Retinal pigment epithelial cell (primary cell): ENCODE measurements at places on chromosomes 4 and X.
A peak's percentile ranks its signal among the peaks of the same experiment; 100 is the strongest.

DNA sequence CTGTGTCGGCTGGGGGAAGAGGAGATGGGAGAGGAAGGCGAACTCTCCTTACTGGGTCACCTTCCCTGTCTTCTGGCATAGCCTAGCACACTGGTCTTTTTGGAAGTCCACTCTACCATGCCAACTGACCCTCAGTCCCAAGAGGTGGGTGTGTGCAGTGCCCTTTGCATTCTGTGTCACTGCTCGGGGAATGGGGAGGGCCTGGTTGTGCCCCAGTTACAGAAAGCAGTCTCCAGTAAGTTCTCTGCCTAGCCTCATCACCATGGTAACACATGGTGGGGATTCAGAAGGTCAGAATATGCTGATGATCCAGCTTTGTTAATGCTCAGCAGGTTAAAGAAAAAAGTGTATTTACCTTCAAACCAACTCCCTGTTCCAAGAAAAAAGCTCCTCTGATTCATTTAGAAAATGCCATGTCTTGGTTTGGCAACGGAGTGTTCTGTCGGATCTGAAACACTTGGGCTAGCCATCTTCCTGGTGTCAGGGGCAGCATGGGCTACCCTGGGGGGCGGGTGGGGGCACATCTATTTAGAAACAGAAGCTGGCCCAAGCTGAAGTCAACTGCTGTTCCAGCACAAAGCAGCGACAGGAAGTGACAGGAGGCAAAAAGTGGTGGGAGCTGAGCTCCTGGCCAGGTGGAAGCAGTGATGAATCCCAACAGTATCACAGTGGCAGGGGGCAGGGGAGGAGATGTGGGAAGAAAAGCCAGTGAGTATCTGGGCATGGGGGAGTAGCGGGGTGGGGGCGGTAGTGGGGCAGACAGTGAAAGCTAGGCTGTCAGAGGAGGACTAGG, 37.0 kb downstream of the NSG1 start:
- no peak for DNase-seq

DNA sequence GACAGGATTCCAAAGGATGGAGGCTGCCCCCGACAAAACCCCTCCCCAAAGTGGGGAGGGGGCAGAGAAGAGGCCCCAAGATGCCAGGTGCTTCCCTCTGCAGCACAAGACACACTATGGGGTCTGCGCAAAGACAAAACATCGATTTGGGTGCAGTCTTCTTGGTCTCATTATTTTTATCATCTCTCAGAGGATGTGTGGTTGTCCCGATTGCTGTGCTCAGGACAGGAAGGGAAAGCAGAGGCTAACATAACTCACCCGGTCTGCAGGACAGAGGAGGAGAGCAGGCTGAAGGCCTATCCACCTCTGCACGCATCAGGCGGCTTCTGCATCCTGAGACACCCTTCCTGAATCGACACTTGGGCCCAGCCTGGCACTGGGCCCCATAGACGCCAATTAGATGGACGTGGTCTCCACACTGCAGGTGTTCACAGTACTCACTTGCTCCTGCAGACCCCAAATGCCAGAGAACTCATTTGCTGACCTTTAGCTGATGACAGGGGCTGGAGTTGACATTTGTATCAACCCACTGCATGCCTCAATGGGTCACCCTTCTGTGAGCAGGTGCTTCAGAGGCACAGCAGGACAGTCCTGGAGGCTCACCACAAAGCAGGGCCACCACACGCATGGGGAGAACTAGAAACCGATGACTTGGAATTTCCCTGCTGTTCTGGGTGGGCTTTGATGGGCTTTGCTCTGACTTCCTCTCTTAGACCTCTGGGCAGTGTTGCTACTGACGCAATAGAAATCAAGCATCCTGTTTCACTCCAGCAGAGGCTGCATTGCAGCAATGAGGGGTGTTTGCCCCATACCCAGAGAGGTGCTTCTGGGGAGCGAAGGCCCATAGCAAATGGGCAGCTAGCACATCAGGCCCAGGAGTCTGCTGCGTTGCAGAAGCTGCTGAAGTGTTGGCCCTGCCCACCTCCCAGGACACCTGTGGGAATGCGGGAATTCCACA, 96.3 kb upstream of the ENPP6 start:
- DNase-seq = no peak

GRCh38 chrX:38095971-38096529, 89.7 kb downstream of the SYTL5 start:
- DNase-seq = no peak

- DNase-seq = no peak
Observed at GRCh38 chr4:110084154-110084553, 114.3 kb downstream of the ELOVL6 start.

DNA sequence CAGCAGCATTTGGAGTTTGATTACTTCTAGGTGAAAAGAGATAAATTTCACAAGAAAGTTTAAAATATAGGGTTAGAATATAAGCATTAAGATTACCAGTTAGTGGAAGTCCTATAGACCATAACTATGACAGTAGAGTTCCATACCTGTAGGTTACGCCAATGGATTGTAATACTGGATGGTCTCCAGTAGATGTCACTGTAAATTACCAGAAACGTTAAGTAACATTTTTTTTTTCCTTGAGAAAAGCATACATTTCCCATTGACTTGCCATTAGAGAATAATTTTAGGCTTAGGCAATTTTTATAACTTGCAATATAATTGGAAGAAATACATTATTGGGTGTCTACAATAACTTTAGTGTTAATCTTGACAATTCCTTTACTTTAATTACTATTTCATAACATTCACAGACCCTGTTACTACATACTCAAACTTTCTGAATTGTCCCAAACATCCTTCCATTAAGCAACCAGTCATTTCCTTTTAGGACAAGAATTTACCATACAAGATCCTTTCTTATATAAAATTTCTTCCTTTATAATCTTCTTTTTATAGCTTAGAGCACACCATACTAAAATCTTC, 304.1 kb upstream of the TECRL start:
- DNase-seq = peak; percentile 5

GRCh38 chrX:38183596-38183995, 37.1 kb downstream of the SRPX start:
- DNase-seq = no peak

- no peak for DNase-seq
Observed at GRCh38 chr4:7472442-7473013, 37.8 kb upstream of the PSAPL1 start.

- no peak for DNase-seq
Observed at GRCh38 chrX:57422289-57422688, 135.8 kb downstream of the FAAH2 start.

- DNase-seq = no peak
Observed at GRCh38 chr4:187606581-187606980, 389.0 kb upstream of the ZFP42 start.

DNA sequence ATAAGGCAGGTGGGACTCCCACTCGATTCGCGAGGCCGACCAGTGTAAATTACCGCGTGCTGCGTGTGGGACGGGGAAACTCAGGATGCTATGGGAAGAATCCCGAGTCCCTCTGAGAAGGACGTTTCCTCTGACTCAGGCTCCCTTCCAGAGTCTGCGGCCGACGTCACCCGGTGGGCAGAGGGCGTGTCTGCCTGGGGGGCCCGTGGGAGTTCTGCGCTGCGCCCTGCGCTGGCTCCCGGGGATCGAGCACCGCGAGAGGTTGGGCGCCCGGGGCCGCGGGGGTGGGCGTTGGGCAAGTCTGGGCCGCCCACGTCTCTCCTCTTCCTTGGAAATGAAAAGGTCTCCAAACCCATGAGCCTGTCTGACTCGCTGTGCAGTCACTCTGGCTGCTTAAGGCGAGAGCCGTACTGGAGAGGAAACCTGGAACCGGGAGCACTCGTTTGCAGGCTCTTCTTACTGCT, 568 bp downstream of the NIPAL1 start:
- DNase-seq = no peak

DNA sequence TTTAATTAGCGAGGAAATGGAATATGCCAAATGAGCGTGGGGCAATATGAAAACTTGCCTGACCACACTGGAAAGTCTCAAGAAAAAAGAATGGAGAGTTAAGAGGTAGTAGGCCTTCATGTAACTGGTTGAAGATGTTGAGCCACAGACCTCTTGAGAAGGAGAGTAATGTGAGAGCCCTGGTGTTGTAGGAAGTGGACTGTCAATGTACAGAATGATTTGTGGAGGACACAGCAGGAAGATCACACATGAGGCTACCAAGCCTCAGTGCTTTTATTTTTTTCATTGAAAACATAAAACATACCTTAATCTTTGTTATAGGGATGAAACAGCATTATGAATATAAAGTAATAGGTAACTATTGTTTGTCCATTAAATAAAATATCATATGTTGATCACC, 331.6 kb downstream of the UNC5C start:
- DNase-seq = no peak

- DNase-seq = no peak
Observed at GRCh38 chr4:156870131-156870530, 101.5 kb downstream of the PDGFC start.

DNA sequence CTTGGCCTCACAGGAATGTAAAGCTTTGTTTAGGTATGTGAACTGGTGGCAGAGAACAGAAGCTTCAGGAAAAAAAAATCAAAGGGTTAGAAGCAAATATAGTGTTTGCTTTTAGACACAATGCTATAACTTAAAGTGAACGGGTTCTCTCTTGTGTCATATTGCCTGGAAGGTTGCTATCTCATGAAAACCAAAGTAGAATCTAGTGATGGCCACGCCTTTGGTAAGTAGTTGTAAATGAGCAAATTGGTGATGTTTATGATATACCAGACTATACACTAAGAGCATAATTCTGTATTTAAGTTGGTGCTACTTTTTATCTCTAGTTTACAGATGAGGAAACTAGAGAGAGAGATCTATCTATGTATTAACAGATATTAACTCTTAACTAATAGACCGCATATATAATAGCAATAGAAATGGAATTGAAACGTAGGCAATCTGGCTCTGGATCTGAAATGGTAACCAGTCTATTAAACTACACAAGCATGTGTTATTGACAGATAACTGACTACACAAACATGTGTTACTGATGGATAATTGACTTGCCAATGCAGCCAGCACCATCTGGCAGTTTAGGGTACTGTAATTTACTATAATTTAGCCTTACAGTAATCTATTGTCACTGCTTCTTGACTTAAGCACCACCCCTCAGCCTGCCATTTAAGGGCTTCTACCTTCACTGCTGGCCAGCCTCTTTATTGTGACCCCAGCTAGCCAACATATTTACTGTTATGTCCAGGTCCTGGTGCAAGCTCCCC, 40.8 kb downstream of the HCCS start:
- no peak for DNase-seq

- no peak for DNase-seq
Observed at GRCh38 chr4:145219090-145219489, 38.7 kb upstream of the OTUD4 start.

DNA sequence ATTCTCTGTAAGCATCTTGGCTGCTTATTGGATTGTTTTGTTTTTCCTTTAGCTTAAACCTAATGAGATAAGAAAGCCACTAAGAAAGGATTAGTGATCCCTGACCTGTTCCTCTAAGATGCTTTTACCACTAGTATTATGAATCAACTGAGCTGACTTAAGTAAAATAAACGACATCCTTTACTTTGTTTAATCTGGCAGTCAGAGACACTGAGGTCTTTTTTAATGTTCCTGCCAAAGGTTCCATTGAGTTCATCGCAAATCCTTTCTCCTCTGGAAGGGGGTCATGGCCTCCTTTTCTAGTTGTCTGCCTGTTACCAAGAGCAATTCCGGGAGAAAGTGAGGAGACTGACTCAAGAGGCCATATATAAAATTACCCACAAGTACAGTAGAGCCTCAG, 1038.3 kb upstream of the SLIT2 start:
- DNase-seq = peak; percentile 96

DNA sequence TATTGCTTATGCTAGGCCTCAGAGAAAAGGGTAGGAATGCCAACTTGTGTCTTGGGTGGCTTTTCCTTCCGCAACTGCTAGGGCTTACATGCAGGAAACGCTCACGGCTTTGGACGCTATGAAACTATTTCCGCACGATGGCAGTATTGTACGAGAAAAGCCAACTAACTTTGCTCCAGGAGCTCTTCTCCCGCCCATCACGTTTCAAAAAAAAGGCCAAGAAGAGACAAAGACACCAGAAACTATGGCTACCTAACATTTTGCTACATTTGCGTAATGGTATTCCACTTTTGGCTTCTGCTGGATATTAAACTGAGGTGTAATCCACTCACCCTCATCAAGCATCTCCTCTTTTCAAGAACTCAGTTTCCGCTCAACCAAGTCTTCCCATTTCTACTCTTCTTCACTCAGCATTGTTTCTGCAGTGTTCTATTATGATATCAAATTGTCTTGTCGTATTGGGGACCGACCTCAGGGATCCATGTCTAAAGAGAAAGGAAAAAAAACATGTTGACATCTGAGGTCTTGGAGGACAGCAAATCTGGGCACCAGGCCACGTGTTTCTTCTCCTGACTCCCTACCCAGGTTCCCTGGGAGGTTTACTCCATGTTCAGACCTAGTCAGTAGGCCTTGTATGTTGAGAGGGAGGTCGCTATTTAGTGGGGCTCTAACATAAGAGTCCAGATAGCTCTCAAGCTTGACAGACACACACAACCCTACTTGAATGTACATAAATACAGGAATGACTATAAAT, 239.4 kb upstream of the STK26 start:
- no peak for DNase-seq

- DNase-seq = no peak
Observed at GRCh38 chr4:108426493-108426892, 193.9 kb upstream of the RPL34 start.

- DNase-seq = no peak
Observed at GRCh38 chrX:69203638-69204037, 38.4 kb upstream of the PJA1 start.

- DNase-seq = no peak
Observed at GRCh38 chr4:1755297-1755696, 34.0 kb downstream of the TACC3 start.

DNA sequence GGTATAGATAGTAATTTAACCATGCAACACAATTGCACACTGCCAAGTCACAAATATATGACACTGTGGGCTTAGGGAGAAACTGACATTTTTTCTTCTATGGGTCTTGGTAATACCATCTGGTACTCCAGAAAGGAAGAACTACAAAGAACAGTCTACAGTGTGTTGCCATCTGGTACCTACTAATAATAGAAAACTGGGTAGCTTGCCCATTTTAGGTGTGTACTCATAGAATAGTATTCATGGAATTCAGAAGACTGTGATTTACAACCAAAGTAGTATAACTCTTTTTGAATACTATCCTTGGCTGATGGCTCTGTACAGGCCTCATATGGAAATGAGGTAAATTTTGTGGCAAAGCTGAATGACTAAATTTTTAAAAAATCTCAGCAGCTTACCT, 132.6 kb upstream of the RPS6KA6 start:
- no peak for DNase-seq

GRCh38 chr4:186249785-186250754, 15.9 kb upstream of the F11 start:
- no peak for DNase-seq

DNA sequence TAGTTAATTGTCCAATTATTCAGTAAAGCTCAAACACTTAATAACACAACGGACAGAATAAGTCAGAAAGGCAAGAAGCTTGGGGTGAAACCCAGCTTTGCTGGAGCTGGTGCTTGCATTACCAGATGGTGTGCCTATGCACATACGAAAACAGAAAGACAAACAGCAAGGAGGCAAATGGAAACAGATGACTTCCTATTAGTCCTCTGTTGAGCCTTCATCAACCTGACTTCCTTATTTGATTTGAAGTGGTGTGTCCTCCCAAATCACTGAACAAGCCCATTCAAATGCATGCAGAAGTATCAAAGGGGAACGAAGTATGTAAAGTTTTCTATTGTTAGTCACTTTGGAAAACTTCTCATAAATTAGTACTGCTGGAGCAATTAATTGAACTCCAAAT, 166.2 kb downstream of the ATP10D start:
- DNase-seq = no peak
